ENCODE measurements at places on chromosomes 2 and 18.

- peak; percentile 24 for DNase-seq
Measured at GRCh38 chr2:112541315-112542122, 746 bp upstream of the POLR1B start.

GRCh38 chr2:27442920-27443282 is 720 bp downstream of the KRTCAP3 start:
- peak; percentile 19 for DNase-seq

DNA sequence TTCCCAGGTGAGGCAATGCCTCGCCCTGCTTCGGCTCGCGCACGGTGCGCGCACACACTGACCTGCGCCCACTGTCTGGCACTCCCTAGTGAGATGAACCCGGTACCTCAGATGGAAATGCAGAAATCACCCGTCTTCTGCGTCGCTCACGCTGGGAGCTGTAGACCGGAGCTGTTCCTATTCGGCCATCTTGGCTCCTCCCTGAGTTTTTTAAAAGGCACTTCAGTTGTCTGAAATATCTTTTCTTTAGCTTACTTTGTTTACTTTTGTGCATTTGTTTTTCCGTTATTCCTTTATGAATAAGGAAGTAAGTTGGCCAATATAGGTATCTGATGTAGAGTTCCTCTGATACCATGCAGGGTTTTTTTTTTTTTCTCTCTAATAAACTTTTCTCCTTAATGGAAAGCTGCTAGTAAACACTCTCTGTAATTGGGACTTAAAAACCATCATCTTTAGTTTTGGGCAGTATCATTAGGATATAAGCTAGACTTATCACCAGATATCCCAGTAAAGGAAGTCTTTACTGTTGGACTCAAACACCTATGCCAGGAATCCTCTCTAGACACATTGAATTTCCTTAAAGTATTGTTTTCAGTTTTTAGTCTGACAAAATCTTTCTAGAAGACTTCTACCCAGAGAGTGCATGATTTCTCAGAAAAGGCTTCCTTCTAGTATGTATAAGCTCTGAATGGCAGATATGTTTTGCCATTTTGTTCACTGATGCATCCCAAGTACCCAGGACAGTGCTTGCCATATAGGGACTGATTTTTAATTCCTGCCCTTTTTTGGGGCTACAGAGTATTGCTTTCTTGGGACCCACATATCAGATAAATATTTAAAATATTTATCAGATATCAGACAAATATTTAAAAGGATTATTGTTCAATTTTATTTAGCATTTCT is 35.8 kb upstream of the DYSF start:
- no peak for DNase-seq

DNA sequence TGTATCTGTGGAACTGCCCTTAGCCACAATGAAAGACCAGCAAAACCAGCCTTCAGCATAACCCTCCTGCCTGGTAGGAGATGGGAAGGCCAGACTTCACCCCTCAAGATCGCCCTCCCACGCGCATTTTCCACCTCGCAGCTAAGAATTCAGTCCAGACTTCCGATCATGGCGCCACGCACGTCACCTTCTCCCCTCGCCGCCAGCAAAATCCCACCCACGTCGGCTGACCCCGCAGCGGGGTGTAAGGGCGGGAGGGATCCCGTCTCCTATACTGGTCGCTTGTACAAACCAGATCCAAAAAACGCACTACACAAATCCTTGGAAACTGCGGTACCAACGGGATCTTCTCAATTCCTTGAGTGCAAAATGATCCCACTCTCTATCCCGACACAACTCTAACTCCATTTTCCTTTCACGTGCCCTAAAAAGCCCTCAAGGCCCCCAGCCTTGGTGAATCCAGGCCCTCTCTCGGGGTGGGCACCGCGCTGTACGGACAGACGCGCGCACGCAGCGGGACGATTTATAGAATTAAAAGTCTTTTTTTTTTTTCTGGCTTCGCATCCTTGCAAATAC is 1.0 kb upstream of the BMPR2 start:
- no peak for DNase-seq

DNA sequence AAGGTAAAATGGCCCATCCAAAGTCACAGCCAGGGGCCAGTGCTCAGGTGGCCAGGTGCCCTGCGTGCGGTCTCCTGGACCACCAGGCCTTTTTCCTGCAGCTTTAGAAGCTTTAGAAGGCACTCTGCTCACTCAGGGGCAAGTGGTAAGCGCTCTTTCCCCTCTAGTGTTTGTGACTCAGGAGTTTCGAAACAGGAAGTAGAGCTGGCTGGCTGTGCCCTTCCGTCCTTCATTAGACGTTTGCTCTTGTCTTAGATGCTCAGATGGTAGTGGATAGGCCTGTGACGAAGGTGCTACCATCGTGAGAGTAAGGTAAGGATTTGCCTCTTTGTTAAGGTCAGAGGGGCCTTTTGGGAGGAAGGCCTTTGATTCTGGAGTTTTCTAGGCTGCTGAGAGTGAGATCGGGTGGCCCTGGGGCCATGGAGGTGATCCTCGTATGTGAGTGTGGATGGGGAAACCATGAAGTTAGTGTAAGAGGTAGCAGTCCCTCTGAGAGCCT is at the start of gene CASP8:
Gene CASP8 (plus strand): TSS at position 235 of the 499 bp plus-strand sequence. CDS start 5,951 bp downstream, outside the sequence.
- peak; percentile 37 for DNase-seq

DNA sequence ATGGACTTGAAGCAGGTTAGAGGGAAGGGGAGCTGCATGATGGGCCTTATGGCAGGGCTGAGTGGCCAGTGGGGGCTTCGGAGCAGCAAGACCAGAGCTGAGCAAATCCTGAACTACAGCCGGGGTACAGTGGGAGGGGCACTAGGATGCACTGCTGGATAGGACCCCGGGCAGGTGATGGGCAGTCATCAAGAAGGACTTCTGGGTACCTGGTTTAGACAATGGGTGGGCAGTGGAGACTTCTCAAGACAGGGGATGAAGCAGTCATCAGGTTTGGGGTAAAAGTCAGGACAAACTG is 507.4 kb upstream of the MYT1L start:
- DNase-seq = no peak

GRCh38 chr2:172564376-172564775 is 8.5 kb downstream of the PDK1 start:
- DNase-seq = no peak

- no peak for DNase-seq
Measured at GRCh38 chr2:226247289-226248275, 552.0 kb downstream of the IRS1 start.

DNA sequence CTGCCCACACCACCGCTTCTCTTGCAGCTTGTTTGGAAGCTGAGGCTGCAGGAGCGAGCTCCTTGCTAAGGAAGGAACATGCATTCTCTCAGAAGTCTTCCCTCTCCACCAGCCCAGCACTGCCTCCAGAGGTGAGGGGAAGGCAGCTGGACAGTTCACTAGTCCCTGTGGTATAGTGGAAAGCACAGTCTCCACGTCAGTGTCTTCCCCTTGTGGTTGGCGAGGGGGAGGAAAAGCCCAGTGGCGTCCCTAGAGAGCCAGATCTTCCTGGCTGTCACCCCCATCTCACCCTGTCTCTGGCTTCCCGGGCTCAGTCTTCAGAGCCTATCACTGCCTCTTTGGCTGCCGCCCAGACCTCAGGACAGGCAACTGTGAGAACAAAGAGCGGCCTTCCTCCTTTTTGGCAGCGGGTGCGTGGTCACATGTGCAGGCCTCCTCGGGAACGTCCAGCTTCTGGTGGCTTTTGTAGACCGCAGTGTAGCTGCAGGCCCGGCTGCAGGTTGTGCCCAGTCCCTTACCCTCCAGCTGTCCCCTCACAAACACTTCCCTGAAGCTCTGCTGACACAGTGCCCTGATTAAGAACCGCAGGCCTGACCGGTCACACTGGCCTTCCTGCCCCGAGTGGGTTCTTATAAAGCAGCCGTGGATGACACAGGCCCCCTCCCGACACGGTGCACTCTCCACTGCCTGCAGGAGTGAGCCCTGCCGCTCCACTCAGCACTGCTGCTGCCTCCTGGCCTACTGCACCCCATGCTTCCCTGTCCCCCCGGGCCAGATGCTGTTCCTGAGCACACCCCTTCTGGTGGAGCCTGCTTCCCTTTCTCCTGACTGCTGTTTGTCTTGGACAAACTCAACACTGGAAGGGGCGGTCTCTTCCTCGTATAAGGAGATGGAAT is 90.9 kb downstream of the RNF144A start:
- DNase-seq = no peak

DNA sequence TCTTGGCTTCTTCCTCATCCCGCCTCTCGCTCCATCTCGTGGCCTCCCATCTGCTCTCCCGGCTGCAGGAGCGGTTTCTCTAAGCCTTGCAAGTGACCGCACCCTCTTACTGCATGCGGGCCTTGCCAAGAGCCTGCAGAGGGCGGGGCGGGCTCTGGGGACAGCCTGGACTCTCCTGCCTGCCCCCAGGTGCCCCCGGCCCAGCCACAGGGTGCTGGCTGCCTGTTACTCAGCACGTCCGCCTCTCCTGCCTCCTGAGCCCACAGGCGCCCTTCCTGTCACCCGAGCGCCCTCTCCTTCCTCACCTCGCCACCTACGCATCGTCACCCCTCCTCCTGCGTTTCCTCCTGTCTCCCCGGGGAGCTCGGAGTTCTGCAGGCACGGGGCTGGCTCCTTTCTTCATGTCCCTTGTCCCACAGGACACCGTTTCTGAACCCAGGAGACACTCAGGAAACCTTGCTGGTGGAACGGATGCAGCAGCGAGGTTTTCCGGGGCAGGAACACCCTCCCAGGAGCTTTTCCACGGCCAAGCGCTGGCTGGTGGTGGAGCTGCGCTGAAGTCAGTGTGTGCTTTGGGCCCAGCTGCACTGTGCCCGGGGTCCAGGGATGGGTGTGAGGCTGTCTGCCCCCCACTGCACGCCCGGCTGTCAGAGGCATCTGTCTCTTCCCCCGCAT is 28.5 kb downstream of the HPCAL1 start:
- DNase-seq = peak; percentile 50

- DNase-seq = no peak
Measured at GRCh38 chr2:177523781-177524180, 131.2 kb downstream of the AGPS start.

- no peak for DNase-seq
Measured at GRCh38 chr18:10074110-10074509, 160.3 kb downstream of the VAPA start.

GRCh38 chr2:104938231-104938941 is 84.5 kb downstream of the POU3F3 start:
- DNase-seq = peak; percentile 36

DNA sequence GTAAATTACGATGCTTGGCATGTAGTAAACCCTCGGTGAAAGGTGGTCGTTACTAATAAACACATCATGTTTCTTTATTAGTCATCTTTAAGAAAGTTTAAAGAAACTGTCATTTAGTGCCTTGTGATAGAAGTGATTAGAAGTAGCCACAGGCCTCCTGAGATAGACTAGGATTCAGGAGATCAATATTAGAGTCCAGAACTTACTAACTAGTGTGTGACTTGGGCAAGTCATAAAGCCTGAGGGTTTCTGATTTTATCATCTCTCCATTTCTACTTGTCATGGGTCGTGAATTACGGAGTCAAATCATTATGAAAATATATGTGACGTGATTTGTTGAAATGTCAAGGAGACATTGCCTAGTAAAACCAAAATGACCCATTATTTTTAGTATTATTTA is 6.7 kb downstream of the RPE start:
- no peak for DNase-seq

- no peak for DNase-seq
Measured at GRCh38 chr2:60468382-60469085, 84.9 kb downstream of the BCL11A start.

- peak; percentile 79 for DNase-seq
Measured at GRCh38 chr2:201233192-201233811, 27.0 kb upstream of the CASP8 start.

DNA sequence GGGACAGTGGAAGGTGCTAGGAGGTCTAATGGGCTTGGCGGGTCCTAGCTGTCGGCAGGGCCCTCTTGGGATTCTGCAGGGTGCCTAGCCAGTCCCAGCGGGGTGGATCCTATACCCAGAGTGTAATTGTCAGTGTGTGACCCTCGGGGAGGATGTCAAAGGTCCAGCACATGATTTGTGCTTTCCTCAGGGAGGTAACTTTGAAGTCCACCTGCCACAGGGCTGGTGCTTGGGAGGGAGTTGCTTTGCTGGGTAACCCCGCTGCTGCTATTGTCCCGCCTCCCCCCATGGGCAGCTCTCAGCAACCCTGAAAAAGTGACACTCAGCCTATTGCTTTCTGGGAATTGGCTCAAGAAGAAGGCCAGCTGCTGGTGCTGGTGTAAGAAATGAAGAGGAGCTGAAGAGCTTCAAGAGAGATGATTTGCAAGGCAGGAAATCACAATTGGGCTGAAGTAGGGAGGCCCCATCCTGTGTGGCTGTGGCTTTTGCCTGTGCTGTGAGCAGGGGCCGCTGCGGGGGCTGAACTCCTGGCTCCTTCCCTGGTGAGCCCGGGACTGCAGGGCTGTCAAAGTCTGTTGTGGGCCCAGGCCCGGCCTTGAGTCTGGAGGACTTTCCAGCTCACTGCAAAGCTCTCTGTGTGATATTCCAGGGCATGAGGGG is 36.4 kb downstream of the EMILIN2 start:
- DNase-seq = peak; percentile 54

DNA sequence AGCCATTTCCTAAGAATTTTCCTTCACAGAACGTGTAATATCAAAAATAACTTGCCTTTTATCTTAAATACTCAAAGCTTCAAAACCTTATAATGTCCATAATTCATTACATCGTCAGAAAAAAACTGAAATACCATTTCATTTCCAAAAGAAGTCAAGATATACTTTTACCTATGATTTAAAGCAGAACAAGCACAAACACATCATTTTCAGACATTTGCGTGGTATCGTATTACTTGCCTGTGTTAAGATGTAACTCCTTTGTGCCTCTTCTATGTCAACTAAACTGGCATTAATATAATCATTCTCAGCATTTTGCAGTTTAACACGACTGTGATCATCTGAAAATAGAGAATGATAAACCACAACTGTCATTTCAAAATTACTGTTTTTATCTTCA is 47.5 kb downstream of the PTPN2 start:
- no peak for DNase-seq

- DNase-seq = no peak
Measured at GRCh38 chr2:117856415-117857210, 42.1 kb downstream of the DDX18 start.

- no peak for DNase-seq
Measured at GRCh38 chr2:170587117-170587516, 128.0 kb upstream of the SP5 start.

GRCh38 chr18:8911408-8912340 is 190.8 kb upstream of the NDUFV2 start:
- no peak for DNase-seq

GRCh38 chr18:261398-262073 is 6.3 kb downstream of the THOC1 start:
- no peak for DNase-seq

- no peak for DNase-seq
Measured at GRCh38 chr2:234326694-234327093, 170.2 kb downstream of the ARL4C start.

DNA sequence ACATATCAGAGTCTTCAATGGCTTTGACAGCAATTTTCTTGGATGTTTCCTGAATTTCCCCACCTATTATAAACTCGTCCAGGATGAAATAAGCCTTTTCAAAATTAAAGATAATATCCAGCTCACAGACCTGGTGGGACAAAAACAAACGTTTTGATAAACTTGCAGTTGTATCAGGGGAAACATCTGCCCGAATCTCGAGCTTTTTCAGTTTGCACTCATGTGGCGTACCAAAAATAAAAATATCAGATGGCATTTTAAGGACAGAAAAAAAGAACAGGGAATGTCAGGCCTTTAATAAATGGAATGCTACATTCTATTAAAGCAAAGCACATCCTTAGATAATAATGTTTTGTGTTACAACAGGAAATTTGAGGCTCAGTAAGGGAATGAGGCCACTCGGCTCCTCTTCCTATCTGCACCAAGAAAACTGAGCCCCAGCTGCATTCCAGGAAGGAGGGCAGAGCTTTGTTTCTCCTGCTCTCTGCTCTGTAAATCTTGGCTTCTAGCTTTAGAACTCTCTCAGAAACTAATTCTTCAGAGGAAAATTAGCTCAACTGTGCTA is 72.1 kb downstream of the AP1S3 start:
- no peak for DNase-seq

GRCh38 chr2:13106302-13106701 is 389.6 kb downstream of the TRIB2 start:
- DNase-seq = no peak

Data from GM13977 (cell line).